Panc1 (cell line): ENCODE measurements at places on chromosomes 5 and 9. TPM values are rescaled to one million over a fixed set of nuclear protein-coding genes. Genes with fewer than 3 reads are reported as not detected.

- H3K4me3 ChIP-seq: no peak overlapping the region
- H3K27ac ChIP-seq: no peak overlapping the region; the same call in 1 of the 2 replicates
- peak; percentile 27 for DNase-seq
- H3K4me1 ChIP-seq: no peaks in the 10 kb centered on the region
- no peaks in the 10 kb centered on the region for H3K27me3 ChIP-seq
- no peaks in the 10 kb centered on the region for H3K36me3 ChIP-seq
Measured at GRCh38 chr5:28766565-28767158, 1728.3 kb upstream of the CDH9 start.

DNA sequence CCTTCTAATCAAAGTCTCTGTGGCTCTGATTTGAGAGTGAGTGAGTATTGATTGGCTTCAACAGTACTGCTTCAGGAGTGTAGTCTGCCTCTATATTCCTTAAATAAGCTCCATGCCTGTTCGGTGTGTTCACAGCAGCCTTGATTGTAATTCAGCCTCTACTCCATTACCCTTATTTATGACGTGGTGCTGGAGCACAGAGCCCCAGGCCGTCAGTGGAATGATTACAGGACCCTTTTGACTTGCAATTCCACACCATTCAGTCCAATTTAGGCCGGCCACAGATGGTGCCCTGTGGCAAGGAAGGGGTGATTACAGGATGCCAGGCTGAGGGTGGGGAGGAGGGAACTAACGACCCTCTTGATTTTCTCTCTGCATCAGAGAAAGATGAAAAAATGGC, 110.3 kb downstream of the ASTN2 start:
- H3K36me3 ChIP-seq: no peaks in the 10 kb centered on the region
- no peaks in the 10 kb centered on the region for H3K4me1 ChIP-seq
- no peak for DNase-seq
- no peak overlapping the region for H3K4me3 ChIP-seq
- no peaks in the 10 kb centered on the region for H3K27me3 ChIP-seq
- H3K27ac ChIP-seq: no peak overlapping the region

- H3K27ac ChIP-seq: no peak overlapping the region
- no peak overlapping the region for H3K4me3 ChIP-seq
- no peak for DNase-seq
- no peaks in the 10 kb centered on the region for H3K4me1 ChIP-seq
Measured at GRCh38 chr5:131224387-131225201, 39.3 kb upstream of the CDC42SE2 start.

DNA sequence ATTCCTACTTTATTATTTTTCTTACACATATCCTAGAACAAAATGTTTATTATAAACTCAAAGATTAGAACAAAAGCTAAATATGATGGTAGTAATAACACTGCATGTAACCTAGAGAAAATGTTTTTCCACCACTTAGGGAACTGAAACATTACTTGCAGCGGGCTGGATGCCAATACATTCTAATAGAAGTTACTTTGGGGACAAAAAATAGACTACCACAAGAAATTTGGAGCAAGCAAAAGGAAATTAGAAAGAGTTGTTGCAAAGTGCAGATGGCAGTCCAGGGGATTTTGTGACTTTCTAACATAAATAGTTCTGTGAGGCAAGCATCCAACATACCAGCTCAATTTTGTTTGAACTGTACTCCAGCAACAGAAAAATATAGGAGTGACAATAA, 255.3 kb upstream of the GRIN3A start:
- no peaks in the 10 kb centered on the region for H3K4me1 ChIP-seq
- no peaks in the 10 kb centered on the region for H3K36me3 ChIP-seq
- DNase-seq: no peak
- no peak overlapping the region for H3K4me3 ChIP-seq
- H3K27ac ChIP-seq: no peak overlapping the region

GRCh38 chr9:110921705-110922104, 116.6 kb downstream of the LPAR1 start:
- H3K36me3 ChIP-seq: no peaks in the 10 kb centered on the region
- no peak overlapping the region for H3K27ac ChIP-seq
- H3K4me3 ChIP-seq: no peak overlapping the region

- H3K4me3 ChIP-seq: no peak overlapping the region
- no peak overlapping the region for H3K27ac ChIP-seq
- H3K4me1 ChIP-seq: no peaks in the 10 kb centered on the region
- H3K36me3 ChIP-seq: peaks cover 3% of the 10 kb centered on the region; the same call in 1 of the 2 replicates
- no peak for DNase-seq
Measured at GRCh38 chr5:264338-264737, 7.1 kb upstream of the PDCD6 start.

DNA sequence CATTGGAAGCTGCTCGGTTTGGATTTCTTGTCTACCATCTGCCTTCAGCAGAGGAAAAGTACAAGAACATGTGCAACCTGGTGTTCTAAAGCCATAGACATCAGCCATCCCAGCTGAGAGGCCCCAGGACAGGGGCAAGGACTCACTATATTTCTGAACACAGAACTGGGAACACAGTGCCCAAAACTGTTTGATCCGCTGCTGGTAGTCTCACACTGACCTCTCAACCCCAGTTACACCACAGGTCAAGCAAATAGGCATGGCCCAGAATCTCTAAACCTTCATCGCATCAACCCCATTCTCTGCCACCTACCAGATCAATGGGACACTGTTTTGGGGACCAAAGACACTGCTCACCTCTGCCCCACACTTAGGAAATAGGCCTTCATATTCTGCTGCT, 2.0 kb downstream of the KLHL3 start:
- no peak overlapping the region for H3K4me3 ChIP-seq
- H3K36me3 ChIP-seq: no peaks in the 10 kb centered on the region
- H3K27me3 ChIP-seq: 0 out of 2 replicates have a peak, but pooled peaks cover 2% of the 10 kb centered on the region
- no peaks in the 10 kb centered on the region; the same call in 1 of the 2 replicates for H3K4me1 ChIP-seq

GRCh38 chr9:38395653-38396370, 3.3 kb downstream of the ALDH1B1 start:
- H3K36me3 ChIP-seq: no peaks in the 10 kb centered on the region; the same call in 1 of the 2 replicates
- DNase-seq: no peak
- no peaks in the 10 kb centered on the region; the same call in none of the 2 replicates for H3K4me1 ChIP-seq

DNA sequence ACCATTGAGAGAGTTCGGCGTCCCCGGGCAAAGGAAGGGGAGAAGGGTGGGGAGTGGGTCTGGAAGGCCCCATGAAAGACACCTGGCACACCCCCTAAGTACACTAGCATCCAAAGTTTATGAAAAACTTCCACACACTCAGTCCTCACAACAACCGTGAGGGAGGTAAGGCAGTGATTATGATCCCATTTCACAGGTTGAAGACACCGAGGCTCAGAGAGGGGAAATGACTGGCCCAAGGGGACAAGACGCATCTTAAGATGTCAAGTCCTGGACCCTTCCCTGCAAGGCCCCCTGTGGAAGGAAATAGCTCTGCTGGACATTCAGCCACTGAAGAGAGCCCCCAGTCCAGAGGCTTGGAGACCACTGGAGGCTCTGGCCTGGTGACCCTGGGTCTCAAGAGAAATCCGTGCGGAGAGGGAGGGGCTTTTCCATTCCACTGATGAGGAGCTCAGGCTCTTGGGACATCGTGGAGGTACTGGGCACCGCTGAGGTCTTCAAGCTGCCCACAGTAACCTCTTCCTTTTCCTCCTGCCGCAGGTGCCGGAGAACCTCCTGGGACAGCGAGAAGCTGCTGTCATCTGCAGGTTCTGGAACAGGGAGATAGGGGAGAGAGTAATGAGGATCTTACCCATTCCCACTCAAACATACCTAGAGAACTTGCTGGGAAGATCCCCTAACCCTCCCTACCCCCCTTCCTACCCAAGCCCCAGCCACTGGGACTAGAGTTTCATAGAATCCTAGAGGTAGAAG, 5.2 kb downstream of the SMIM33 start:
- H3K36me3 ChIP-seq: no peaks in the 10 kb centered on the region
- H3K4me3 ChIP-seq: no peak overlapping the region
- no peak overlapping the region for H3K27ac ChIP-seq

DNA sequence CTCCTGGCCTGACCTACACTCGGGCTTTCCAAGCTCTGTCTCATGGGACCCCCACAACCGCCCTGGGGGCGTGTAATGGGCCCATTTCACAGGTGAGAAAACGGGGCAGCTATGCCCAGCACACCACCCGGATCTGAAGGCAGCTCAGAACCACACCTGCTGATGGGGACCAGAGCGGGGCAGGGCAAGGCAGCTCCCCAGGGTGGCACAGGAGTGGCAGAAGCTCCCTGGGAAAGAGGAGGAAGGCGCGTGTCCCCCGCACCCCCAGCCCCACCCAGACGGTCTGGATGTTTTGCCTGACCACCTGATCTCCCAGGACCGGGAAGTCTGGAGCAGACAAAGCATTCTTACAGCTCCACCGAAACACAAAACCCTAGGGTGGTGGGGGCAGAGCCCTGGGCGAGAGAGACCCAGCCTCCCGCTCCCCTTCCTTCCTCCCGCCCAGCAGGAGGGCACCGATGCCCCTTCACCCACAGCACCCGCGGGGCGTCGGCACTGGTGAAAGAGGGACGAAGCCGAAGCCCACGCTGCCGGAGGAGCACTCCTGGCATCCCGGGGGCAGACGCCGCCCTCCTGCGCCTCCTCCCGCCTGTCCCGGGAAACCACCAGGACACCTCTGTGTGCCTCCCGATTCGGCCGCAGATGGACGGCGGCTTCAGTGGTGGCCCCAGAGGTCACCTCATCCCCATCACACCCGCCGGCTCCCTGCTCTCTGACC, 14.5 kb downstream of the NOTCH1 start:
- H3K4me1 ChIP-seq: peaks cover 37% of the 10 kb centered on the region
- DNase-seq: no peak
- H3K4me3 ChIP-seq: no peak overlapping the region
- H3K36me3 ChIP-seq: no peaks in the 10 kb centered on the region
- H3K27me3 ChIP-seq: no peaks in the 10 kb centered on the region
- H3K27ac ChIP-seq: no peak overlapping the region

- H3K4me1 ChIP-seq: peaks cover 7% of the 10 kb centered on the region
- H3K4me3 ChIP-seq: no peak overlapping the region
- no peak for DNase-seq
- no peaks in the 10 kb centered on the region for H3K27me3 ChIP-seq
Measured at GRCh38 chr5:74647096-74647495, 6.6 kb upstream of the ENC1 start.

GRCh38 chr5:68446487-68446894, 230.9 kb downstream of the PIK3R1 start:
- H3K4me3 ChIP-seq: no peak overlapping the region
- H3K4me1 ChIP-seq: no peaks in the 10 kb centered on the region
- no peak overlapping the region for H3K27ac ChIP-seq
- no peak for DNase-seq
- H3K27me3 ChIP-seq: no peaks in the 10 kb centered on the region; the same call in 1 of the 2 replicates
- no peaks in the 10 kb centered on the region for H3K36me3 ChIP-seq

DNA sequence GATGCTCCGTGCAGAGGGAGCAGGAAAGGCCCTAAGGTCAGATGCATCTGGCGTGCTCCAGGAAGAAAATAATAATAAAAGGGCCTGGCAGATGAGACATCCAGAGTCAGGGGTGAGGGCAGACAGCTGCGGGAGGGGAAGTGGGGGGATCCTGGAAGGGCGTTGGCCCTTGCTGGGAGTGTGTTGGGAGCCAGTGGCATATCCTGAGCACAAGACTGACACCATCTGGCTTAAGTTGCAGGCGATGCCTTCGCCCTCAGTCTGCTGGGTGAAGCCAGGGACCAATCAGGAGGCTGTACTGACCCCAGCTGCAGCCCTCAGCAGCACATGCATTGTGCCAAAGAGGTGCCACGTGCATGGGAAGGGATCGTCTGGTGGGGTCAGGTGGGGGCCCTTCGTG, 3.8 kb downstream of the OR2V2 start:
- H3K27me3 ChIP-seq: no peaks in the 10 kb centered on the region
- no peak overlapping the region for H3K27ac ChIP-seq
- peaks cover 14% of the 10 kb centered on the region for H3K4me1 ChIP-seq
- DNase-seq: no peak
- H3K4me3 ChIP-seq: no peak overlapping the region

- no peak for DNase-seq
- H3K36me3 ChIP-seq: no peaks in the 10 kb centered on the region
- H3K4me1 ChIP-seq: no peaks in the 10 kb centered on the region
- no peak overlapping the region for H3K4me3 ChIP-seq
- no peak overlapping the region for H3K27ac ChIP-seq
- H3K27me3 ChIP-seq: no peaks in the 10 kb centered on the region
Measured at GRCh38 chr9:98428454-98428853, 173.0 kb upstream of the TBC1D2 start.

DNA sequence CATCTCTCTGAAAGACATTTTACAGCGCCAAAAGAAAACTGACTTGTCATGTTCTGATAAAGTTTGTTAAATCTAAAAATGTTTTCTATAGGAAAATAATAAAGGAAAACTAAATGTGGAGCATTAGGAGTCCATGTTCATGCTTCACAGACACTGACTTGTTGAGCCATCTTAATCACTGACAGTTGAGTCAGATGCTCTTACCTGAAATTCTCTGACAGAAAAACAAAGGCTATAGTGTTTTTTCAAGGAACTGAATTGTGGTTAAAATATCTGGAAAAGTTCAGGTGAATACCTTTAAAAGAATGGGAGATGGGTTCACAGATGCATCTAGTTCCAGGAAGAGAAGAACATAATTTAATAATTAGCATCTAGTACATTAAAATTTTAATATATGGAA, 113.5 kb upstream of the SLC12A2 start:
- no peak for DNase-seq
- no peak overlapping the region for H3K27ac ChIP-seq
- no peak overlapping the region for H3K4me3 ChIP-seq
- H3K27me3 ChIP-seq: no peaks in the 10 kb centered on the region
- H3K4me1 ChIP-seq: no peaks in the 10 kb centered on the region

DNA sequence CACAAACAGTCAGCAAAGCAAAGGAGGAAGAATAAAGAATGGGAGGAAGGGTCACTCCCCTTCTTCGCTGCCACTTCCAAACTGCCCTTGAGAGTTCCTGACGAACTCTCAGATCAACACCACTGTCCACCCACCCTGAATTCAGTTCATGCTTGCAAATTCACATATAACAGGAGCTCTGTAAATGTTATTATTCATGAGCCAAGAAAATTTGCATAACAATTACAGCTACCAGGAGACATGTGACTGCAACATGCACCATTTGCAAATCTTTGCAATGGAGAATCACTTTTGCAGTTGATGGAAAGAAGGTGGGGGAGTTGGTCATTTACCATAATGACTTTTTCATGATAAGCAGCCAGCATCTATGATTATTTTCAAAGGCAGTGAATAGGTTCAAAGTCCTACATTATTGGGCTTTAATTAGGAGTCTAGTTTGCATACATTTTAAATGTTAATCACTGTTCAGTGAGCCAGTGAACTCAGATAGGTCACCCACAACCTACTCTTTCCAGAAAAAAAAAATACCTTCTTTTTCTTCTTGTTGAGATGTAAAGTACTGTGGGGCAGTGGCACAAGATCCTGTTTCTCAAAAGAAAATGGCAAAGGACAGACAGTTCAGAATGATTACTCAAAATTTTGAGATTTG, 149.7 kb downstream of the CAAP1 start:
- H3K27me3 ChIP-seq: no peaks in the 10 kb centered on the region
- H3K4me1 ChIP-seq: no peaks in the 10 kb centered on the region
- no peak for DNase-seq
- no peak overlapping the region for H3K27ac ChIP-seq
- no peak overlapping the region for H3K4me3 ChIP-seq

GRCh38 chr5:83133797-83134196, 56.5 kb downstream of the XRCC4 start:
- no peak for DNase-seq
- H3K27ac ChIP-seq: no peak overlapping the region
- no peaks in the 10 kb centered on the region for H3K4me1 ChIP-seq
- H3K4me3 ChIP-seq: no peak overlapping the region

- no peak overlapping the region for H3K4me3 ChIP-seq
- H3K27ac ChIP-seq: no peak overlapping the region
- H3K27me3 ChIP-seq: no peaks in the 10 kb centered on the region
- no peak for DNase-seq
Measured at GRCh38 chr9:11893331-11893730, 799.9 kb upstream of the TYRP1 start.

CCNB1 gene
- total RNA-seq: 262 TPM

STX17 gene
- total RNA-seq: 11.5 TPM

ANXA2R gene
- total RNA-seq: 6.2 TPM

HMCN2 gene
- 0.05 TPM for total RNA-seq

PCDHB12 gene
- 0.44 TPM for total RNA-seq

SHISAL2B gene
- not detected for total RNA-seq

THOC3 gene
- 70.8 TPM for total RNA-seq

ANKRD18A gene
- total RNA-seq: 9.6 TPM
